ENCODE measurements at places on chromosomes 4 and X.

GRCh38 chr4:2757426-2757825 lies 1.3 kb upstream of the TNIP2 start:
- DNase-seq = no peak

GRCh38 chr4:7790999-7791398 lies 148.7 kb downstream of the AFAP1 start:
- DNase-seq = no peak

DNA sequence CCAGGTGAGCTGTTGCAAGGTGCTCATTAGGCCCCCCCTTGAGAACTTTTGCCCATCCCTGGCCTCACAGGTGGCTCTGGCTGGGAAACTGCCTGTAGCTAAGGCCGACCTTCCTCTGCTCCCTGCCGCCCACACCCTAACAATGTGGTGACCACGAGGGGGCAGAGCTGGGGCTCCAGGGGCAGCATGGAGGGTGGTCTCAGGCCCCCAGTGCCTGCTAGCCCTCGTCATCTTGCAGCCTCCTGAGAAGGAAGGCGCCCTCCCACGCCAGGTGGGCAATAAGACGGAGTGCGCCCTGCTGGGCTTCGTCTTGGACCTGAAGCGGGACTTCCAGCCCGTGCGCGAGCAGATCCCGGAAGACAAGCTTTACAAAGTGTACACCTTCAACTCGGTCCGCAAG lies 32.4 kb downstream of the ATP2B3 start:
- DNase-seq = no peak

DNA sequence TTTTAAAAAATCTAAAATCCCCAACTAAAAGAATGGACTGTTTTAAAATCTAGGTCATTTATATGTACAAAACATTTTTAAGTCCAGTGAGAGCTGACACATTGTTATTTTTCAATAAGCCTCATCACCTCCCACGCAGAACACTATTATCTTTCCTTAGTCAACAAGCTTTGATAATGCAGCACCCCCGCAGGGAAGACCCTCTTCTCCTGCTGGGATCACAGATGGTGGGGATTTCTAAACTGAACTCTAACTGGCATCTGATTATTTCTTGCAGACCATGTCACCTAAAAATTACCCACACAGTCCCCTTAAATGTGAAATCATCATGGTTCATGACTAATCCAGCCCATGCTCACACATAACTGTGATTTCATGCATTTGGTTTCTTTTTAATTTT lies 11.6 kb downstream of the SYTL4 start:
- DNase-seq = no peak

DNA sequence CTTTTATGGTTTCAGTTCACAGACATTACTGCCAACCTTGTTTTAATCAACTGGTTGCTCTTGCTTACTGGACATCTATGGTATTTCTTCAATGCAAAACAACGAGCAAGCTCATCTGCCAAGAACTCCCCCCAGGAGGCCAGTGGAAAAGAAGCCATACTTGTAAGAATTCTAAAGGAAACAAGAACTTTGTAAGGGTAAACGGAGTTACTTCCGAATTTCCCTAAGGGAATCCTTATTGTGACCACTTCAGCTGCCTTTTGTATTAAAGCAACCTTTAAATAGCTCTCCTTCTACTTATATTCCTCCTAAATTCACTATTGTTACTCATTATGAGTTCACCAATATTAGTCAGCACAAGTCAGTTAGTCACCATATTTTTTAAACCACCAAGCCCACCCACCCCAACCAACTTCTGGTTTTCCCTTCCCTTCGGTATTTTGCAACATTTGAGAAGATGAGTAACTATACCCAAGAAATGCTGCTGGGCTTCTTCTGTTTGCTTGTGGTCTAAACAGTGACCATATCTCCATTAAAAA lies 602.8 kb upstream of the DIPK2B start:
- DNase-seq = no peak

DNA sequence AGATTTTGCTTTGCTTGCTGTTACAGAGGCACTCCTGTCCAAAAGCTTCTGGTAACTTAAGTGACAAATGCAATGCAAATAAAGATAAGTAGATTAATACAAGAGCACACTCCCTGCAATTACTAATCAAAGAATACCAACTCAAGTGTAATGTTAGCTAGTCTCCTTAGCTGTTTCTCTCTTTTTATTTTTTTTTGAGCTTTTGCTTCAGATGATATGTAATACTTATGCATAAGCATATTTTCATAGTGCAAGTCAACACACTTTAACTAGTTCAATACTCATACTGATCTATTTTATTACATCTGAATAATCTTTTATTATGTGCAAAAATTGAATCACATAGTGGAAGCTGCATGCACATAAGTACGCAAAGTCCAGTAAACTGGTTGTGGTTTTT lies 2.7 kb downstream of the SLC7A11 start:
- DNase-seq = no peak

DNA sequence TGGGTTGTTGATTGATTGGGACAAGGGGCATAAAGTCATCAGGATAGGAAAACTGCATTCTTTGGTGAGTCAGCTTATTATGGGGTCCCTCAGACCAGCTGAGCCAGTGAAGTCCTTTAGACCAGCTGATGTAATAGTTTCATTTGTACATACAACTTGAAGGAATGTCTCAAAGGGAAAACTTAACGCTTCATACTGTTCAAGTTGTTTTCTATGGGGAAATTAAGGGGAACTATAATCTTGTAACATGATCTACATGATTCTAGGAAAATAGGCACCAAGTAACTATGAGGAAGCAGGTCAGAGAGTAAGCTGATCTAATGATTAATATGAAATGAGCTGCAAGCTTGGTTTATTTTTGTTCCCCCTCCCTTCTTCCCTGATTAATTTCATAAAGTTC lies 175.1 kb upstream of the GRID2 start:
- no peak for DNase-seq

DNA sequence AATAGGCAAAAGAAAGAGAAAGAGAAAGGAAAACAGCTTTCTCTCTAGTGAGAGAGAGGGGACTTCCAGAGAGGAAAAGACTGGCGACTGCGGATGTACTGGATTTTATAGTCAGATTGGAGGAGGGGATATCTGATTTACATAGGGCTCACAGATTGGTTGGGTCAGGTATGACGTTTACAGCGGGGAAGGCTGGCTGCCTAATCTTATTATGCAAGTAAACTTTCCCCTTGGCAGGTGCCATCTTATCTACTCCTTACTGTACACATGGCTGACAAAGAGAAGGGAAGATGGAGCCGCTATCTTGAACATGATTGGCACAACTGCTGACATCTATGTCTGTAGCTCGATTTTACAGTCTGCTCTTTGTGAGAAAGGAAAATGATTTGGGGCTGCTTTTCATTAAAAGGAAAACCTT lies 25.4 kb downstream of the RBPJ start:
- DNase-seq = no peak

- DNase-seq = peak; percentile 37
Observed at GRCh38 chr4:15239866-15240265, 188.0 kb upstream of the C1QTNF7 start.

GRCh38 chr4:183492791-183493222 lies 12.1 kb upstream of the ING2 start:
- no peak for DNase-seq

DNA sequence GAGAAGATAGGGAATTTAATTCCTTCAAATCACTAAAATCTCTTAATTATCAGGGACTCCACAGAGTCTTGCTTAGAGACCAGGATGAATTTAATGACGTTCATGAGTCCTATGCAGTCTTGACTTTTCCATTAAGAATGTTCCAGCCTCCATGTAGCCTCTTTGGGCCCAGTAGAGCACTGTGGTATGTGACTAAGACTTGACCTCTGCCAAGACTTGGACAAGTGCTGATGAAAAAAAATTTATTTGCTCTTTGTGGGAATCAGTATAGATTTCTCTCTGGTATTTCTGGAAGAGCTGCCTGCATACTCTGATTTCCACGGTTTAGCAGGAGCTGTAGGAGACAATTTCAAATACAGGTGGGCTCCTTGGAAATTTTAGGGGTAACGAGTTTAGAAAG lies 40.6 kb downstream of the CHRDL1 start:
- DNase-seq = no peak

DNA sequence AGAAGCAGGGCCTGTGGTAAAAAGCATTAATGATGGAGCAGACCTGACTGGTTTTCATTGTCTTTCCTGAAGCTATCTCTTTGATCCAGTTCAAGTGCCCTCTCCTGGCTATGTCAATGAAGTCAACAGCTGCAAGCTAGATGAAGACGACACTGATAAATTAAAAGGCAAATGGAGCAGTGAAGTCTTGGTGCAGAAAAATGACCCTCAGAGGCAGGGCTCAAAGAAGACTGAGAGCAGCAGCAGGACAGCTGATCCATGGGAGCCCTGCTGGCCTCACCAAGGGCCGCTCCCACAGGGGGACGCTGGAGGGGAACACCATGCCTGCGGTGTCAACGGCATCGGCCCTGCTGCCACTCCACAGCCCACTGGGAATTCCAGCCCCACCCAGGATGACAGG lies 96.2 kb downstream of the RELL1 start:
- no peak for DNase-seq

- no peak for DNase-seq
Observed at GRCh38 chr4:96936886-96937285, 1097.0 kb downstream of the PDHA2 start.

GRCh38 chr4:91207535-91207934 lies 1080.3 kb downstream of the CCSER1 start:
- DNase-seq = no peak

DNA sequence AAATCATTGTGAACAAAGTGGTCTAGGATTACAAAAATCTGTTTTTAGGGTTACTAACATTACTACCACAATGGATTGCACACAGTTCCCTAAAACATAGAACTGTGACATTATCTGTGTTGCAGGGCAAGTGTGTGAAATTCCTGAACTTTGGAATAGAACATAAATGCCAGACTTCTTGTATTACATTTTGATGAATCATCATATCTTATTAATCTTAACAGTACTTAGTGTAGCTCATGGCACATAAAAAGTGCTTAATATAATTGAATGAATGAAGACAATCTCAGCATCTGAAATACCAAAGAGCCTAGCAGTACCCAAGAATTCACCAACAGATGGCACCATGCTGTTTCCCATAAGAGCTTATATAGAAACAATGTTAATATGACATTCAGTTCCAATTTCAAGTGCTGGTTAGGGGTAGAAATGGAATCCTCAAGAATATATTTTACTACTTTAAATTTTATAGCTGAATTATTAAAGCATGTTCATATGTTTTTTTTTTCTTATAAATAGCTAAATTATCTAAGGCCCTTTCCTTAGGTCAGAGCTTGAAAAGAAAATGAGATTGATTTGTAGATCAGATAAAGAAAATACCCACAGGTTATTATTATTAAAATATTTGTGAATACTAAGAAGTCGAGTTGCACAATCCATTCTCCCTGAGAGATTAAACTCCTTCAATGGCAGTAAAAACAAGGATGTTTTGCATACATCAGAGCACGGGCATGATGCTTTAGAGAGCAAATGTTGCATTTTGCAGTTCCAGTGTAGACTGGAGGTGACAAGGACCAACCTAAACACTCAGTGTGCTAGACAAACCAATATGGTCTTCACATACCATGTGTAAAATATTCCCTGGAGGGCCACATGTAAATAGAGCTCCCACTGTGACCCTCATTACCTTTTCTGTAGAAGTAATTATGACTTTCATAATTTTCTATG lies 25.7 kb upstream of the SHISA3 start:
- DNase-seq = no peak

DNA sequence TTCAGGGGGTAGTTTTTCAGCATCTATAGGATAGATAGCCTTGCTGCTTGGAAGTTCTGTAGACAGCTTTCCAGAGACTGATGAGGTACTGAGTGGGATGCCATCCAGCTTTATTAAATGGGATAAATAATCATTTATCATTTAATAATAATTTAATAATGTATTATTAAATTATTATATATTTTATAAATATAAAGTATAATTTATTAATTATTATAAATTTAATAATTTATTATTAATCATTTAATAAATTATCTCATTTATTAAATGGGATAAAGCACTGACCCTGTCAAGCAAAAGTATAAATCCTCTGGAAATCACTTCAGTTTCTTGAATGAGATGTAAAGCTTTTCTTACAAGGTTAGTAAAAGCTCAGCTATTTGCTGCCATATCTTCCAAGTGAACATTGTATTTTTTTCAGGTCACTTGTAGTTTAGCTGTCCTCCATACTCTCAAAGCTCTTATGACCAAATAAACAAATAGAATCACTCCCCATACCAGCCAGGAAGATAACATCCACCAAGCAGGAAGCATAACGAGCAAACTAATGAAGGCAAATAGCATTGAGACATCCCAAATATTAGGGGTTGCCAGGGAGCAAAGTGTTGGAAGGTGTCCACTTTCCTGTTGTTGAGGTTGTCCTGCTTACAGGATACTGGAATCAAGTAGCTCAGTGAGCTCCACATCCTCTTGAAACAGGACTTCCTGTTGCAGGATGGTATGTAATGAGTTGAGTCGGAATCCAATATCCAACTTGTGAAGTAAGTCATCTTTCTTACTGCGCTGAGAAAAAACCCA lies 88.9 kb downstream of the ZNF674 start:
- no peak for DNase-seq

DNA sequence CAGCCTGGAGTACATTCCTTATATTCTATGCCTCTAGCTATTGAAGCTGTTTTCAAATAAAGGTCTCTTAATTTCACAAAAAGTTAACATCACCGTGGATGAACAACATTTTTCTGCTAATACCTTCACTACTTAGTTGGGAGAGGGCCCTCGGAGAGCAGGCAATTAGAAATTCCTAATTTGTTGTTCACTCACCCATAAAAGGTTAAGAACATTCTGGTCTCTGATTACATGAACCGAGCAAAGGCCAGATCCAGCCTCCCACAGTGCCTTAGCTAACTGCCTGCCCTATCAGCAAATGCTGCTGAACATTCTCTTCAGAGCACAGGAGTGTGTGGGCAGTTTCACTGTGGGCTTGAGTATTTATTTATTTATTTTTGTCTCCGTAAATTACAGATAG lies 36.0 kb upstream of the TTC29 start:
- no peak for DNase-seq

DNA sequence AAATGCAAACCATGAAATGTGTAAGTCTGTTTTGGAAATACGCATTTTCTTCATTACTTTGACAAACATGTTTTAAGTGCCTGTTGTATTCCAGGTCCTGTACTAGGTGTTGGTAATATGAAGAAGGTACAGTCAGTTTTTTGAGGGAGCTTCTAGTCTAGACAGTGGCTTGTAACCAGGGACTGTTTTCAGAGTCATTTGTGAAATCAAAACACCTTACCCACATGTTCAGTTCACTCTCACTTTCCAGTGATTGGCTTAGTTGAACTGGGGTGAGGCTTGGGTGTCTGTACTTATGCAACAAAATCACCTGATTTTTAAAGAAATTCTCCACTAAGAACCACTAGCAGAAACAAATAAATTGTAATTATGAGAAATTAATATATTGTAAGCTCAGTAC lies 16.4 kb downstream of the DCLK2 start:
- DNase-seq = no peak

GRCh38 chr4:176137631-176138030 lies 57.8 kb downstream of the SPATA4 start:
- DNase-seq = no peak

Data from colonic mucosa (tissue), 4 donors.